ENCODE measurements at places on chromosomes 4 and X.

- DNase-seq: no peak
These were observed 1490.1 kb upstream of the IGFBP7 start for GRCh38 chr4:58600290-58600689.

DNA sequence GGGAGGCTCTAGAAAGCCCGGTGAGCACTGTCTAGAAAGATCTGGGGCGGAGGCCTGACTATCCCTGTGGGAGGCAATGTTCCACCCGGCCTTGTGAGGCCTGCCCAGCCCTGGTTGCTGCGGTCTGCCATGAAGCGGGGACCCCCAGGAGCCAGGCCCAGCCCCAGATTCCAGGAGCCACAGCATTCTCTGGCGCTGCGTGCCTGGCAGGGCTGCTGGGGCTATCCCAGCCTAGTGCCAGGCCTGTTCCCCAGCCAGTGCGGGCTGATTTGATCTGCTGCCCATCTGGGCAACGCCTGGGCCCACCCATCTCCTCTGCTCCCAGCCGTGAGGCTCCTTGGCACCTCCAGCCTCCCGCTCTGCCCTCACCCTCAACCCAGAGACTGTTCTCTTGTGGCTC, 19.6 kb downstream of the ATP2B3 start:
- no peak for DNase-seq

GRCh38 chr4:24671849-24672248, 87.5 kb upstream of the DHX15 start:
- no peak for DNase-seq

- no peak for DNase-seq
These were observed 64.2 kb downstream of the MAGEA10 start for GRCh38 chrX:152074163-152074562.

DNA sequence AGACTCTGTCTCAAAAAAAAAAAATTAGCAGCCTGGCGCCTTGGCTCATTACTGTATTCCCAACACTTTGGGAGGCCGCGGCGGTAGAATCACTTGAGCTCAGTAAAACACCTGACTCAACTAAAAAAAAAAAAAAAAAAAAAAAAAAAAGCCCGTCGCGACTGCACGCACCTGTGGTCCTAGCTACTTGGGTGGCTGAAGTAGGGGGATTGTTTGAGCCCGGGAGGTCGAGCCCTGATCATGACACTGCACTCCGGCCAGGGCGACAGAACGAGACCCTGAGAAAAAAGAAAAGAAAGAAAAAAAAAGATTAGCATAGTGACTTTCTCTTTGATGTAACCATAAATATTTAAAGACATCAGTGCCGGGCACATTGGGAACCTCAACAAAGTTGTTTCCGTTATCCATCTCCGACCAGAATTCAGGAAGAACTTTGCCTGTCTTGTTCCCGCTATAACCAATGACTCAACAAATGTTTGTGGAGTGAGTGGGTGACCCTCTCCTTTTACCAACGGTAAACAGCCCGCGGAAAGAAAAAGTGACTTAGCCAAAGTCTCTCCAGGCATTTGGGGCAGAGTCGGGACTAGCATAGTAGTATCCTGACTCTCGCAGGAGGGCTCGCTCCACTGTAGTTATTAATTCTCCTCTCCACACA, 553 bp upstream of the MED28 start:
- no peak for DNase-seq

- DNase-seq: no peak
These were observed 207.3 kb downstream of the HS6ST2 start for GRCh38 chrX:132751063-132751690.

DNA sequence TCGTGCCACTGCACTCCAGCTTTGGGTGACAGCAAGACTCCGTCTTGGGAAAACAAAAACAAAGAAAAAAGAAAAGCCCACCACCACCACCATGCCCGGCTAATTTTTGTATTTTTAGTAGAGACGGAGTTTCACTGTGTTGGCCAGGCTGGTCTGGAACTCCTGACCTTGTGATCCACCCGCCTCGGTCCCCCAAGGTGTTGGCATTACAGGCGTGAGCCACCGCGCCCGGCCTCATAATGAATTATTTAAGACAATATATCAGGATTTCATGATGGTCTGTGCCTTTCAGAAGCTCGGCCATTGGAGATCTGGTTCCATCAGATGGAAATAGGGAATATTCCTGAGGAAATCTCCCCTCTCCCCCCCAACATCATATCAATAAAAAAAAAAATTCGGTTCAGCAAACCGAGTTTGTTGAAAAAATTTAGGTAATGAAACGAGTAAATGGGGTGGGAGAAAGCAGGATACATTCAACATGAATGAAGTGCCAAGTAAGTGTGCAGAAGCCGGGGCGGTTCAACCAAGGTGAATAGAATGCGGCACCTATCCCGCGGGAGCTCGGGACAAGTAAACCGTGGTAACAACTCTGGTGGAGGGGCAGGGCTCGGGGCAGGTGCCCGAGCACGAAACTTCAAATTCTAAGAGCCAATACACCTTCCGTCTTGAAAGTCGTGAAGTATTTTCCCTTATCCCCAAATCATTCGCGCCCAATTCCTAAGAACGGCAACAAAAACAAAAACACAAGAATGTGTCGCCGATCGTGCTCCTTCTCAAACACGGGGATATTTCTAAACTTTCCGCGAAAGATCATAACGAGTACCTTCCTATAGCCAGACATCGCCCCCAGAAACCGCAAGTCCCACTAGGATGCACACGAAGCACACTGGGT, 773 bp upstream of the TXLNG start:
- no peak for DNase-seq

GRCh38 chr4:8278421-8279287, 9.1 kb downstream of the HTRA3 start:
- no peak for DNase-seq

DNA sequence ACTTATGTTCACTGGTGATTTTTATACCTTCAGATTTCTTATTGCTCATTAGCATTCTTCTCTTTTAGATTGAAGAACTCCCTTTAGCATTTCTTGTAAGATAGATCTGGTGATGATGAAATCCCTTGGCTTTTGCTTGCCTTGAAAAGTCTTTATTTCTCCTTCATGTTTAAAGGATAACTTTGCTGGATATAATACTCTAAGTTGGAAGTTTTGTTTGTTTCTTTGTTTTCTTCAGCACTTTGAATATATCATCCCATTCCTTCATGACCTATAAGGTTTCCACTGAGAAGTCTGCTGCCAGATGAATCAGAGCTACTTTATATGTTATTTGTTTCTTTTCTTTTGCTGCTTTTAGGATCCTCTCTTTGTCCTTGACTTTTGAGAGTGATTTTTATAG, 18.5 kb downstream of the CC2D2A start:
- no peak for DNase-seq

GRCh38 chrX:131812847-131813825, 210.0 kb upstream of the STK26 start:
- DNase-seq: no peak

- no peak for DNase-seq
These were observed 44.5 kb downstream of the STIM2 start for GRCh38 chr4:26905172-26905571.

GRCh38 chrX:28058901-28059300, 77.7 kb upstream of the DCAF8L1 start:
- DNase-seq: no peak

GRCh38 chr4:73687421-73687820, 52.9 kb upstream of the CXCL8 start:
- DNase-seq: no peak

DNA sequence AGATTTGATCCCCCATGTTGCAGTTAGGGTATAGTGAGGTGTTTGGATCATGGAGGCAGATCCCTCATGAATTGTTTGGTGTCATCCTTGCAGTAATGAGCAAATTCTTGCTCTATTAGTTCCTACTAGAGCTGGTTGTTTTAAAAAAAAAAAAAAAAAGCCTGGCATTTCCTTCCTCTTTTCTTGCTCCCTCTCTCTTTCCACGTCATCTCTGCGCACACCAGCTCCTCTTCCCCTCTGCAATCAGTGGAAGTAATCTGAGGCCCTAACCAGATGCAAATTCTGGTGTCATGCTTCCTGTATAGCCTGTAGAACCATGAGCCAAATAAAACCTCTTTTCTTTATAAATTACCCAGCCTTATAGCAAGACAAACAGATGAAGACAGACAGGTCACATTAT, 24.5 kb downstream of the WDR17 start:
- no peak for DNase-seq

- DNase-seq: no peak
These were observed 88.9 kb upstream of the CITED1 start for GRCh38 chrX:72394518-72395170.

DNA sequence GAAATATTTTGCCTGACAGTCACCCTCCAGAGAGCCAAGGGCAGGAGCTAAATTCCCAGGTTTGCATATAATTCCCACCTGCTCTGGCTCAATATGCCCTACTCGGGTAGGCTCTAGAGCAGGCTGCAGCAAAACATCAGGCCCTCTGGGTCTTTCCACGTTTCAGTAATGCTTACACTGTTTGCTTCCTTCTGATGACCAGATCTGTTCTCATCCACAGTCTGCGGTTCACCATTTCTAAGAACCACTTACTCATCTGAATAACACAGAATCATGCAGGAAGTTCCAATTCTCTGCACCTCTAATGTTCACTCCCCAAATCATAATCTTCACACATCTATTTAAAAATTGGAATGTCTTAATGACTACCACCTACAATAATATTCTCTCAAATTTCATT, 141.4 kb downstream of the PPP3CA start:
- DNase-seq: no peak

- DNase-seq: no peak
These were observed 236.8 kb downstream of the ARHGAP10 start for GRCh38 chr4:147968641-147969040.

GRCh38 chrX:97787849-97788248, 904.1 kb downstream of the RPA4 start:
- no peak for DNase-seq

GRCh38 chrX:97306771-97307470, 423.2 kb downstream of the RPA4 start:
- DNase-seq: no peak

DNA sequence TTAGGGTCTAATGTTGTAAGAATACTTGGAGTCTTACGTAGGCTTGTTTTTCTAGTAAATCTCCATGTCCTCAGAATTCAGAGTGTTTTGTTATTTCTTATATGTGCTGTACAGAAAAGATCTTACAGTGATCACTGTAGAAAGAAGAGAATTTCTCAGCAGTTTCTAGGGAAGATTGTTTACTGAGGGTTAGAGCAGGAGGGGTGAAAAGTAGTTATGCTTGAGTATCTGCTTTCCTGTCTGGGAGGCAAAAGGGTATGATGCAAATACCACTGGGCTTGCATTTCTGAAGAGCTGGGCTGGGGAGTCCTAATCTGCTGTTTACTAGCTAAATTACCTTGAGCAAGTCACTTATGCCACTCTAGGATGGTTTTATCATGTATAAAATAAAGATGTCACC, 78.2 kb downstream of the BEND4 start:
- DNase-seq: no peak

- no peak for DNase-seq
These were observed 12.3 kb upstream of the ALB start for GRCh38 chr4:73391774-73392173.

DNA sequence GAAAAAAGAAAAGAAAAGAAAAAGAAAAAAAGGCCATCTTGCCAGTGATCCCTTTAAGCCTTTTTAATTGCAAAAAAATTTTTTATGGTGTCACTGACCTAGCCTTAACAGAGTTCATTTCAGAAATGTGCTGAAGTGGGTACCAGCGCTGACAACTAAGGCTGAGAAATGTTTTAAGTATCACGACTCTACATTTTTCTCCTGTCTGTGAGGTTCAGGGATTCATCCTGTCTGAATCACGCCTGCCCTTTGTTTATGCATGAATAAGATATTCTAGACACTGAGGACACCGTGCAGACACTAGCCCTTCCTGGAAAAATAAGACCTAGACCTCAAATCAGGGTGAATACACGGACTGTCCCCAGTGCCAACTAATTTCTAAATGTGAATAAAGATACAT, 154.4 kb upstream of the NOCT start:
- no peak for DNase-seq

- no peak for DNase-seq
These were observed 94.1 kb downstream of the HMX1 start for GRCh38 chr4:8777320-8778196.

DNA sequence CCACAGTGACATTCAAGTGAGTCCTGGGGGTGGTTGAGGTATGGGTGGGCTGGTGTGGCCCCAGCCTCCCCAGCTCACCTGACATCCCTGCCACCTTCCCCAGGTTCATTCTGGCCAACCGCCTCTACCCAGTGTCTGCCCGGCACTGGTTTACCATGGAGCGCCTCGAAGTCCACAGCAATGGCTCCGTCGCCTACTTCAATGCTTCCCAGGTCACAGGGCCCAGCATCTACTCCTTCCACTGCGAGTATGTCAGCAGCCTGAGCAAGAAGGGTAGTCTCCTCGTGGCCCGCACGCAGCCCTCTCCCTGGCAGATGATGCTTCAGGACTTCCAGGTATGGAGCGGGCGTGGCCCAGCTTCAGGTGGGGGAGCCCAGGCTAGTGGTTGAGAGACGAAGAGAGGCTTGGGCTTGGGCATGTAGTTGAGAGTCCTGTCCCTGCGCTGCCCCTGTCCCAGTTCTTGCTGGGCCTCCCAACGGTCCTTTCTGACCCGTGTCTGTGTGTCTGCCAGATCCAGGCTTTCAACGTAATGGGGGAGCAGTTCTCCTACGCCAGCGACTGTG, 1.7 kb upstream of the GDI1 start:
- DNase-seq: no peak

DNA sequence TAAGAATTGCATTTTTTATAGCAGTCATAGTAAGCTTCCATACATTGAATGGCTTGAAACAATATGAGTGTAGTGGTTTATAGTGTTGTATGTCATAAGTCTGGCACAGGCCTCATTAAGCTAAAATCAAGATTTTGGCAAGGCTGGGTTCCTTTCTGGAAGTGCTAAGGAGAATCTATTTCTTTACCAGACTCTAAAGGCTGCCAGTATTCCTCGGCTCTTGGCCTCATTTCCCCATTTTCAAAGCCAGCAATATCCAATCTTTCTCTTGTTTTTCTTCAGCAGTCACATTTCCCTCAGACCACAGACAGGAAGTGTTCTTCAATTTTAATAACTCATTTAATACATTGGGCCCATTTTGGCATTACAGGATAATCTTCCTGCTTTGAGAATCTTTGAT, 1155.5 kb upstream of the PABPC4L start:
- no peak for DNase-seq

GRCh38 chrX:107573016-107573415, 55.3 kb upstream of the PRPS1 start:
- DNase-seq: no peak

GRCh38 chr4:7924570-7924969, 15.1 kb downstream of the AFAP1 start:
- no peak for DNase-seq

GRCh38 chr4:183591301-183591700, 67.7 kb downstream of the RWDD4 start:
- no peak for DNase-seq

GRCh38 chrX:119288890-119289393, 52.9 kb downstream of the PGRMC1 start:
- no peak for DNase-seq

- DNase-seq: no peak
These were observed 37.2 kb upstream of the HGFAC start for GRCh38 chr4:3404546-3404945.

DNA sequence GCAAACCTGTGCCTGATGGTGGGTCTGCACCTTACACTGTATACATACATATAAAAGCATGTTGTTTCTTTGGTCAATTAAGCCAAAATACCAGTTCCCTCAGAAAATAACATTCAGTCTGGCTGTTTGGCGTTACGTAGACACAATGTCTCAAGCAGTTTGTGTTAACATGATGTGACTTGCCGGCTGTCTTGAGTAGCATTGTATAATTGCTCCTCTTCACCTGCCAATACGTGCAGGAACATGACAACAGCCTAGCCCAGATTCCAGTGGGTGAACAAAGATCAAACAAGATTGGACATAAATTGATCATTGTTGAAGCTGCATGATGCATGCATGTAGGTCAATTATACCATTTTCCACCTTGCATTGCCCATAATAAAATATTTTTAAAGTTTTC, 102.3 kb downstream of the F11 start:
- DNase-seq: no peak

Measured in activated CD4-positive, alpha-beta T cell treated with anti-CD3 and anti-CD28 coated beads for 24 hours (primary cell).